Kasumi-1 (cell line): ENCODE measurements at places on chromosomes 2 and 18.

GRCh38 chr18:57446322-57446721, 11.1 kb downstream of the ONECUT2 start:
- peak; percentile 67 for DNase-seq

GRCh38 chr2:233448220-233448559, 93.9 kb downstream of the DGKD start:
- peak; percentile 1 for DNase-seq

DNA sequence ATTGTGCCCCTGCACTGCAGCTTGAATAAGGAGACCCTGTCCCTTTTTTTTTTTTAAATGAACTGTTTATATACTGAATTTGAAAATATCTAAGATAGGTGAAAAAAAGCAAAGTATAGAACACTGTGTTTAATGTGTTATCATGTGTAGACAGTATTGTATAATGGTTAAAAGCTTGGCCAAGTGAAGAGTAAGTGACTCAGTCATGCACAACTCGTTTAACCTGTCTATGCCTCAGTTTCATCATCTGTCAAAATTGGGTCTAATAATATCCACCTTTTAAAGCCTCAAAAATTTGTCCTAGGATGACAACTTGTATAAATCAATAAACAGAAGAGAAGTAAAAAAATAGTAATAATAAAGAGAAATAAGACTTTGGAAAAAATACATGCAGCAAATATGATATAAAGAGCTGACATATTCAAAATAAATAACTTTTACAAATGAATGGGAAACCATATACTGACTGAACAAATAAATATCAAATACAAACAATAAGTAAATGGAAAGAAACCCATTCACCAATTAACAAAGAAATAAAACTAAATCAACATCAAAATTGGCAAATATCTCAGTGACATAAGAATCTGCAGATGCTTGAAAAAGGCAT, 113.7 kb downstream of the C2orf74 start:
- no peak for DNase-seq

- no peak for DNase-seq
Observed at GRCh38 chr2:138559641-138560040, 58.1 kb downstream of the SPOPL start.

DNA sequence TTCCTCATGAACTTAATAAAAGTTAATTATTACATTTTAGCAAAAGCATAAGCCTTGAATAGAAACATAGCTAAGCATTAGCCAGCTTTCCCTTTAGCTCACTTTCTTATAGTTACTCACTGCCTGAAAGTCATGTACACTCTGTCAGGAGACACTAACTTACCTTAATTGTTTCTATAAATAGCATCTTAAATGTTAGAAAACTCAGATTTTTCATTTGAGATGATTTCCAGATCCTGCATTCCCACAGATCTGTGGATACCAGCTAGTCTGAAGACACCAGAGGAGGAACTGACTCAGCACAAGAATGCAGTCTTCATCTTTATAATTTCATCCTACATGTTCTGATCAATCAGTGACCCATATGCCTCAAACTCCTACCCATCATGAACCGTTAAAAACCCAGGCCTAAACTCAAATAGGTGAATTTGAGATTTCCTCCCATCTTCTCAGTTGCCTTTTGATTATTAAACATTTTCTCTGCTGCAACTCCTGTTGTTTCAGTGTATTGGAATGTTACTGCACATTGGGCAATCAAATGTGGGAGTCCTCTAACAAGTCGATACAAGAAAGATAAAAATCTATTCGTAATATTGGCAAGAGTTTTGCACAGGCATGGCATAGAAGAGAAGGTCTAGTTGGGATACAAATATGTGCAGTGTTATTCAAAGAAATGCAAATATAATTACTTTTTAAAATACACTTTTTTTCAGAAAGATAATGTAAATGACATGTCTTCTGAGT, 857.4 kb upstream of the CDH2 start:
- no peak for DNase-seq

- no peak for DNase-seq
Observed at GRCh38 chr2:25129901-25130520, 38.4 kb downstream of the POMC start.

DNA sequence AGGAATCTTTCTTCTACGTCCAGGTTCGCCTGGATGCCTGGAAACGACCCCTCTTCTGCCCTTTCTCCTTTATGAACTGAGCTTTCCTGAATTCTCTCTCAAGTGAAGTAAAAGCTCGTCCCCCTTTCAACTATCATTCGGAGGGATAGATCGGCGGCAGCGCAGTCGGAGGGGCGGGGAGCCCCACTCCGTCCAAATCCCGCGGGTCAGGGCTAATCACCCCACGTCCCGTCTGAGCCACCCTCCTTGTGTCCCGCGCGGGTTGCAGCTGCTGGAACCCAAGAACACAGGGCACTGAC, 367 bp downstream of the FBXO48 start:
- no peak for DNase-seq

- DNase-seq = no peak
Observed at GRCh38 chr2:44766777-44767176, 174.7 kb upstream of the SIX3 start.

- DNase-seq = peak; percentile 6
Observed at GRCh38 chr18:36186461-36187192, 670 bp upstream of the MOCOS start.

- DNase-seq = no peak
Observed at GRCh38 chr2:64681479-64681967, 27.8 kb upstream of the SERTAD2 start.

- no peak for DNase-seq
Observed at GRCh38 chr18:25503567-25504081, 151.7 kb upstream of the ZNF521 start.

GRCh38 chr2:1721706-1722646, 22.3 kb downstream of the PXDN start:
- no peak for DNase-seq

DNA sequence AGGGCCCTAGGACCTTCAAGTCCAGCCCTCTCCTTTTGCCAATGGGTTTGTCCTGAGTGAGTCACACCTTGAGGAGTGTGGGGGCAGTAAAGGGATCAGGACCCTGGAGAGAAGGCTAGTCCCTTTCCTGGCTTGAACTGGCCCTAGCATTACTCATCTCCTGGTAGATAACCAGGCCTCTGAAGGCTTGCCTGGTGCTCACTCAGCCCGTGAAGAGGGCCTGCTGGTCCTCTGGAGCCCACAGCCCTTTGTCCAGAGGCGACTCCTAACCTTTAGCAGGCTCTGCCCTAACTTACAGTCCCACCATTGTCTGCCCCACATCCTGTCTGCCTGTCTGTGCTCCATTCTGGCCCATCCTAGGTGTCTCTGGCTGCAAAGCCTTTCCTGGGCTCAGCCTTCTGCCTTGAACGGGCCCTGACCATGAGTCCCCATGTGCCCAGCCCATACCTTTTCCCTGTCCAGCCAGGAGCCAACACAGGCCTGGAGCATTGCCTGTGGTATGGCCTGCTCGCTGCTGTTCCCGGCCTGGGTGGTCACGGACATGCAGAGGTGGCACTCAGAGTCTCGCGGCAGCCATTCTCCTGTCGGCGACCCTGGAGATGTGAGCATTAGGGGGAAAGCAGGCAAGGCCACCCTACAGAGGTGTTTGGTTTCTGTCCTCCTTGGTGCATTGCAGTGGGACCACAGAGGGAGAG, 5.0 kb downstream of the SFTPB start:
- DNase-seq = no peak

GRCh38 chr2:98712145-98712544, 18.8 kb downstream of the MGAT4A start:
- DNase-seq = no peak

- DNase-seq = no peak
Observed at GRCh38 chr18:27428120-27428519, 243.0 kb upstream of the CHST9 start.

GRCh38 chr2:217573571-217573970, 429.2 kb downstream of the TNS1 start:
- no peak for DNase-seq

DNA sequence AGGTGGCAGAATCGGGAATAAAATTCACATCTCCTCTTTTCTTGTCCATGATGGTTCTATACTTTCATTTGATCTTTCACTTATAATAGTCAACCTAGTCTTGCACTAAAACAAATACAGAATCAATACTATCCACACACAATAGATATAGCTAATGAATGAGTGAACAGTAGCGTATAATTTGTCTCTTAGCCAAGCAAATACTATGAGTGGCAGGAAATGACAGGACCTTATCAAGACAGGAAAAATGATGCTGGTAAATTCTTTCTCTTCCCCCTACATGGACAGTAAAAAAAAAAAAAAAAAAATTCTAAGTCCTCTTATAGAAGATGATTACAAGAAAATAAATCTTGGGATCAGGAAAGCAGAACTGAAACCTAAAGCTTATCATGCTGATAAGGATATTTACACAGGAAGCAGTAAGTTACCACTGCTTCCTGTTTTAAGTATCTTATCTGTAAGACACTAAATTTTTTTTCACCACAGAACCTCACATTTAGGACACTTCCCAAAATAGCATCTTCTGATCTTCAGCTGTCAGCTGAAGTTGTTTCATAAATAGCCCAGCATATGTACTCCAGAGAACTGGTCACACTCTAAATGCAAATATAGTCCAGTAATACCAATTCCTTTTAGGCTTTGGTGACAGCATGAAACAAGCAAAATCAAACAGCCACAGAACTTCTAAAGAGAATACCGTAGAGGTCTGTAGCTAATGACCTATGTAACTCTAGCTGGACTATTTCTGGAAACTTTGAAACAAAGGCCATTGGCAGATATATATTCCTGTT, 27.0 kb downstream of the IRS1 start:
- DNase-seq = peak; percentile 85

DNA sequence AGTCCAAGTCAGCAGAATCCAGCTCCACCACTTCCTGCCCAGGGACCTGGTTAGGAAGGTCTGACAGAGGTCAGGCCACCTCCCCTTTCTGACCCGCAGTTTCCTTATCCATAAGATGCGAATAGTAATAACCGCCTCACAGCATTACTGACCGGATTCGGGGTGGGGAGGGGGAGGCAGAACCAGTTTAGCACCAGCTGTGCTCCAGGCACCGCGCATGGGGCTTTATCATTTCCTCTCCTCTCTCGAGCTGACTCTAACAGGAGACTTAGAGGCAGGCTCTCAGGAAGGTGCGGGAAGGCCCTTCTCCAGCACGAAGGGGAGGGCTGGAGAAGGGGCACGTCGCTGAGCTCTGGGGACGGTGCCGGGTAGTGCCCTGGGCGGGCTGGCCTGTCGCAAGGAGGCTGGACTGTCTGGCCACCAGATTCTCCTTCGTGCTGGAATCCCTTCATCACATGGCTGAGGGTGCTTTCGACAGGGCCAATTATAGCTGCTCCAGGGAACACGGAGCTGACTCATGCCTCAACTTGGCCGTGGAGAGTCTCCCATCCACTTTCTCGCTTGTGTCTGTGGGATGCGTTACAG, 5.7 kb downstream of the EHD3 start:
- DNase-seq = no peak

DNA sequence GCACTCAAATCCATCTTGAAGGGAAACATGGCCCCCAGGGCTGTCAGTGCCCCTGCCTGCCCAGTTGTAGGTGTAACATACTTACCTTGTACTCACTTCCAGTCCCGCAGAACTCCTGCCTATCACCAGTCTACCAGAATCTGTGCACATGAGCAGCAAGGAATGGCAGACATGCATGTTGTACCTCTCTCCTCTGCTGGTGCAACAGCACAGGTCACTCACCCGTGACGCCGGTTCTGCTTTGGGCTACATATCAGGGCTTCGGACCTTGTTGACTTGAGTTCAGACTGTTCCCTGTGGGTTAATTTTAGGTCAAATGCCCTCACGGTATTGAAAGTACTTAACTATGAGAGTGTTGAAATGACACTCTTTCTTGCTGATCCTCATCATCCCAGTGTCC, 215.7 kb downstream of the TPGS2 start:
- no peak for DNase-seq

- no peak for DNase-seq
Observed at GRCh38 chr2:47075361-47076125, 79.6 kb downstream of the STPG4 start.

GRCh38 chr2:45332094-45332493, 279.0 kb downstream of the SRBD1 start:
- DNase-seq = no peak

GRCh38 chr2:226295123-226295522, 504.5 kb downstream of the IRS1 start:
- DNase-seq = no peak

DNA sequence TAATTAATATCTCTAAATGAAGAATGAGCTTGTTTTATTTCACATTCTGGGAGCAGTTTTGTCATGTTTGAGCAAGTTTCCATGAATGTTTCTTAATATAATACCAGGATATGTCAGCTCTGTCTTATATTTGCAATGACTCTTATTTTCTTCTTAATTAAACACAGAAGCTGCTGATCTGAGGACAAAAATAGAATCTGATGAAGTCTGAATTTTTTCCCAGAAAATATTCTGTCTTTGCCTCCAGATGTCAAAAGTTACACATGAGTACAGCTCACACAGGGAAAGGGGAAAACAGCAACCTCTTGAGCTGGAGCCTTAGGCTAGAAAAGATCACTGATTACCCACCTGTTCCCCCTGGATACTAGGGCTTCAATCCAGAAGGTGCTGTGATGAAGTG, 606.6 kb upstream of the SYT4 start:
- no peak for DNase-seq

GRCh38 chr2:437756-438393, 150.0 kb upstream of the ALKAL2 start:
- peak; percentile 34 for DNase-seq

GRCh38 chr2:161990036-161990435, 84.0 kb downstream of the DPP4 start:
- DNase-seq = no peak

DNA sequence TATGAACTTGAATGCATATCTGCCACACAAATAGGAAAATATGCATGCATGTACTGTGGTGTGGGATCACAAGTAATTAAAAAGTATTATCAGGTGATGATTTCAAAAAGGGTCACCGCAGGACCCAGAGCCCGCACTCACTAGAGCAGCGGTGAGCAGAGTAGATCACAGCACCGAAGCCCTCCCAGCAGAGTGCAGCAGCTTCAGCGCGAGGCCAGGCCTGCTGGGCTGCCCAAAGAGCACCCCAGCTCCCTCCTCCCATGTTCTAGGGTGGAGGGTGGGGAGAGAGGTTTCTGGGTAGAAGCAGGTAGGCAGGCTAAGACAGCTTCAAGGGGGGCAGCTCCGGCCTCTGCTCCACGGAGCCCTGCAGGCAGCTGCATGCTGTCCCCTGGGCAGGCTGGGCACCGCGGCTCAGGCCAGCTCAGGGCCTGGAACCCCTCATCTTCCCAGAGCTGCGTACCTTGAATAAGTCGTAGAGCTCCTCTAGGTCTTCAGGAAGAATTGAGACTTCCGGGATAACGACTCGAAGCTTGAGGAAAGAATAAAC, 24.9 kb downstream of the RPL31 start:
- no peak for DNase-seq

DNA sequence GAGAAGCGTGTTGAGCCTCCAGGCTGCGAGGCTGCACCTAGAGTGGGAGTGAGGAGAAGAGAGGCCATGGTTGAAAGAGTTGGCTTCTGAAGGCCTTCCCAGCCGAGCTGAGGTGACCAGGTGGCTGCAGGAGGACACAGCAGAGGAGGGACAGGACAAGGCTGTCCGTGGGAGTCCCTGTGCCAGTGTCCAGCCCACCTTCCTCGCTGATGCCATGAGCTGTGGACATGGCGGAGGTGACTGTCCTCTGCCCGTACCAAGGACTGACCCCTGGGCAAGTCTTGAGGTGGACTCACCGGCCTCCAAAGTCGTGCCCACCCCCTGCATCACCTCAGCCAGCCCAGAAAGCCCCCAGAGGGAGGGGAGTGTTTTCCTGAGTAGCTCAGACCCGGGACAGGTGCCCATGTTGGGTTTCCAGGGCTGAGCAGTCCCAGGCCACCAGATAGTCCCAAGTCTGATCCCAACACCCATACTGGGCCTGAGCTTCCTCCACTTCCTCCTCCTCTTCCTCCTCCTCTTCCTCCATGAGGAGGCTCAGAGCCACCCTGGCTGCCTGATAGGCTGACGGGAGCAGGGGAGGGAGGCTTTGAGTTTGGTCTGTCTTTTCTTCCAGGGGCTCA, 43.0 kb upstream of the FOSL2 start:
- DNase-seq = no peak
